ENCODE measurements at places on chromosomes 12 and 14. TPM values are rescaled to one million over a fixed set of nuclear protein-coding genes. Genes with fewer than 3 reads are reported as not detected.
A peak's percentile ranks its signal among the peaks of the same experiment; 100 is the strongest.

DNA sequence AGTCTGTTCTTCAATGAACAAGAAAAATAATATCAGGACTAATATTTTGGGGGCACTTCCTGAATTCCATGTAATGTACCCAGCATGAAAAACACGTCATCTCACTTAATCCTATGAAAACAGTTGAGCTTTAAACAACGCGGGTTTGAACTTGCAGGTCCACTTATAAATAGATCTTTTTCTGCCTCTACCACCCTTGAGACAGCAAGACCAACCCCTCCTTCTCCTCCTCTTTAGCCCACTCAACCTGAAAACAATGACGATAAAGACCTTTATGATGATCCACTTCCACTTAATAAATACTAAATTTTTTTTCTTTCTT is 203.9 kb upstream of the KRR1 start:
- DNase-seq, result no peak
- H3K27ac ChIP-seq, result no peak overlapping the region
- no peaks in the 10 kb centered on the region for H3K27me3 ChIP-seq
- H3K4me1 ChIP-seq, result peaks cover 23% of the 10 kb centered on the region

GRCh38 chr12:68406134-68406576 is 74.0 kb upstream of the MDM1 start:
- peaks cover 14% of the 10 kb centered on the region for H3K4me1 ChIP-seq
- no peaks in the 10 kb centered on the region for H3K27me3 ChIP-seq
- H3K36me3 ChIP-seq, result no peaks in the 10 kb centered on the region
- H3K27ac ChIP-seq, result peak overlapping the region; percentile 64
- H3K4me3 ChIP-seq, result no peak overlapping the region

GRCh38 chr12:104852896-104853295 is 105.2 kb downstream of the SLC41A2 start:
- H3K36me3 ChIP-seq, result no peaks in the 10 kb centered on the region
- no peak overlapping the region for H3K27ac ChIP-seq
- no peak overlapping the region for H3K4me3 ChIP-seq
- no peaks in the 10 kb centered on the region for H3K27me3 ChIP-seq

NTN4 gene
- total RNA-seq, result 21.0 TPM

CLECL1 gene
- total RNA-seq, result not detected

PMCH gene
- not detected for total RNA-seq

Measured in thyroid gland (tissue), 4 donors.